ENCODE measurements at places on chromosomes 2 and 18.

GRCh38 chr2:186977433-186978045 is 128.6 kb upstream of the ZSWIM2 start:
- no peak for DNase-seq

DNA sequence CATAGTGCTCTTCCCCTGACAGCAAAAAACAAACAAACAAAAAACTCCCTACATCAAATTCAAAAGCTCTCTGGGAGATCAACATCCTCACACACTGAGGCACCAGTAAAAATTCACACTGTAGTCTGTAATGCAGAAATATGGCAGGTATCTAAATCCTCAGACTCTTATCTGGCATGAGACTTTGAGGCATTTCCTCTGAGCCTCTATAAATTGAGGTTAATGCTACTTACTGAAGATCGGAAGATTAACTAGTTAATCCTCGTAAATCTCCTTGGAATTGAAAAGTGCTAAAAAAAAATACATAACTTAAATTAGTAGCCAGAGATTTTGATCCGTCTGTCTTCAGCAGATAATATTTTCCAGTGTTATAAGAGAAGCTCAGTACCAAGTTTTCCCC is 65.0 kb downstream of the AP1S3 start:
- no peak for DNase-seq

DNA sequence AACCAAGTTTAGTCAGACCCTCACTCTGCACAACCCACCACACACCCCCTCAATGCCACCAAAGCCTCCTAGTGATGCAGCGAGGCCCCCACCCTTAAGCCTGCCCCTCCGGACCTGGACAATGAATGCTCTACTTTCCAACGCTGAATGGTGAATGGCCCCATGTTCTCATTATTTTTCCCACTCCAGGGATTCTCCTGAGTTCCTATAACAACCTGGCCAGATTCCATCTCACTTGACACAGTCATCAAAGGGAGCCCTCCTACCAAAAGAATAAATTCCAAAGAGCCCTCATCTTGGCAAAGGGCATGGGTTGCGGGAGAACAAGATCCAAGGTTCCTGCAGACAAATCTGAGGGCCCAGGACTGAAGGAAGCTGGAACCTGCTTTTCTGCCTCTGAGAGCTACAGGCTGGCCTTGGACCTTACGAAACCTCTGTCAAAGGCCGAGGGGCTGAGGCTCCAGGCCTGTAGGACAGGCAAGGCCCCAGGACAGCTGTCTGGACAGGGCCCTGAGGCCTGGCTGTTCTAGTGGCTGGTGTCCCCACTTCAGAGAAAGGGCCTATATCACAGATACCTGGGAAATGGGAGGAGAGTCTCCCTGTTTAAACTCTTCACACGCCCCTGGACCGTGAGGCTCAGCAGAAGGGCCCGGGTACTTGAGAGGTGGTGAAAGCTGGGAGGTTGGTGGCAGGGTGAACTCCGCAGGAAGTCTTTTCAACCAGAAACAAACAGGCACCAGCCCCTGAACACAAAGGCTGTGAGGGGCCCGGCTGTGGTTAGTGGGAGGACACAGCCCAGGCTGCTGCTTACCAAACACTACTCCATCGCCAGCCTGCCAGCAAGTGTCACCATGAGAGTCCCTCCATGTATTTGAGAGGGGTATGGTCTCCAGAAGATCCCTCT is 27.3 kb downstream of the SFXN5 start:
- no peak for DNase-seq

DNA sequence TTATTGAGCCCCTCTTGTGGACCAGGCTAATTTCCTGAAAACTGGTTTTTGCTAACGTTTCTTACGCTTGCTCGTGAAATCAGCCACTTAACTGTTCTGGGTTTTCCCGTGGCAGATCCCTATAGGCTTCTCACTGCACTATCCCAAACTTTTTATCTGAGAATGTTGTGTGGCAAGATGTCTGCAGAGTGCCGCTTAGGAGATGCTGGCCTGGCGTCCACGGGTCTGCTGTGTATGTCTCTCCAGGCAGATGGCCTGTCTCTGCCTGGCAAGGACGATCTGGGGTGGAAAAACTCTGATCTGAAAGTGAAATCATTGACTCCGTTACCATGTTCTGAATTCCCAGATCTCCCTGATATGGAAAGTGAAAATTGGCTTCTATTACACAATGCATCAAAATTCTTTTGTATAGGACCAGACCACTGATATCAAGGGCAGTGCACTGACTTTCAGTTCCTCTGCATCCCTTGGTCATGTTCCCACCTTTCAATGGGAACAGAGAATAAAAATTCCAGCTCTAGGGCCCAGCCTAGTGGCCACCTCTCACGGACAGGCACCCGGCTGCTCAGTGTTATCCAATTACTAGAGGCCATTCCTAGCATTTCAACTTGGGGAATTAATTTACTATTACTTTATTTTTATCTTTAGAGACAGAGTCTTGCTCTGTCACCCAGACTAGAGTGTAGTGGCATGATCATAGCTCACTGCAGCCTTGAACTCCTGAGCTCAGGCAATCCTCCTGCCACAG is 154.6 kb downstream of the ACOXL start:
- no peak for DNase-seq

- DNase-seq: no peak
These were observed 3.6 kb downstream of the ACP1 start for GRCh38 chr2:268323-268722.

- no peak for DNase-seq
These were observed 6.5 kb downstream of the TMEM37 start for GRCh38 chr2:119438128-119438656.

DNA sequence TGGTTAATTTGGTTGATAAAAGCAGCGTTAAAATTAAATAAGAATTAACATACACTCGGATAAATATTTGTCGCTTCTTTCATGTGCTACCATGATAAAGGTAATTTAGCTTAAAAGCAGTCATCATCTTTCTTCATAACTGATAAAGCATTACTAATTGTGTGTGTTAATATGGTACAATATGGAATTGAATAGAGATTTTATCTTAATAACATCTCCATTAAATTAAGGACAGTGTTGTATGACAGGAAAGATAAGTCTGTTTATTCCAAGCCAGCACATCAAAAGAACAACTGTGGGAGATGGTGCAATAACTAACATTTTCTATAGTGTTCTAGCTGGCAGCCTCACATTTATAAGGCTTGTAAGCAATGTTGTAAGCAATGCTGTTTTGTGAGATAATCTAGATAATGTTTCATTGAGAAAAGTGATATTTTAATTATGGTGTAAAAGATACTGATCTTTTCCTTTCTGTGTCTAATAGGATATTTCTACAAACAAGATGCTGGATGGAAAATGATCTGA is 64.4 kb upstream of the AFF3 start:
- no peak for DNase-seq

GRCh38 chr18:49238433-49239042 is 221.9 kb downstream of the DYM start:
- no peak for DNase-seq

- no peak for DNase-seq
These were observed 964 bp downstream of the ZBTB7C start for GRCh38 chr18:48408111-48408726.

- DNase-seq: no peak
These were observed 772 bp downstream of the RELCH start for GRCh38 chr18:62187543-62188510.

DNA sequence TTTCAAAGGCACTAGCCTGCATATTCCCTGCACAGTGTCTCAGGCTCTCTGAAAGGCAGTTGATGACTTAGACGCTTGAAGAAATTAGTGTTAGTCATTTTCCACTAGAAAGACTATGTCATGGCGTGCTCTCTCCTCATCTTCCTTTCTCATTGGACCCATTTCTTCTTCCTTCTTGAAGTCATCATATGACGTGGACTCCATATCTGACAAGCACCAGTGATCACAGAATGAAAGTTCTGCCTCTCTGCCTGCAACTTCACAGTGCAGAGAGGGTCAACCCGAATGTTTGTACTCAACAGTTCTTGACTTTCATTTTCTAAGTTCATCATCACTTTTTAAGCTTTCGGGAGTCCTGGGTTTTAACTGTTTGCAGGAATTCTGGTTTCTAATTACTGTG is 63.7 kb upstream of the CYRIA start:
- DNase-seq: no peak

DNA sequence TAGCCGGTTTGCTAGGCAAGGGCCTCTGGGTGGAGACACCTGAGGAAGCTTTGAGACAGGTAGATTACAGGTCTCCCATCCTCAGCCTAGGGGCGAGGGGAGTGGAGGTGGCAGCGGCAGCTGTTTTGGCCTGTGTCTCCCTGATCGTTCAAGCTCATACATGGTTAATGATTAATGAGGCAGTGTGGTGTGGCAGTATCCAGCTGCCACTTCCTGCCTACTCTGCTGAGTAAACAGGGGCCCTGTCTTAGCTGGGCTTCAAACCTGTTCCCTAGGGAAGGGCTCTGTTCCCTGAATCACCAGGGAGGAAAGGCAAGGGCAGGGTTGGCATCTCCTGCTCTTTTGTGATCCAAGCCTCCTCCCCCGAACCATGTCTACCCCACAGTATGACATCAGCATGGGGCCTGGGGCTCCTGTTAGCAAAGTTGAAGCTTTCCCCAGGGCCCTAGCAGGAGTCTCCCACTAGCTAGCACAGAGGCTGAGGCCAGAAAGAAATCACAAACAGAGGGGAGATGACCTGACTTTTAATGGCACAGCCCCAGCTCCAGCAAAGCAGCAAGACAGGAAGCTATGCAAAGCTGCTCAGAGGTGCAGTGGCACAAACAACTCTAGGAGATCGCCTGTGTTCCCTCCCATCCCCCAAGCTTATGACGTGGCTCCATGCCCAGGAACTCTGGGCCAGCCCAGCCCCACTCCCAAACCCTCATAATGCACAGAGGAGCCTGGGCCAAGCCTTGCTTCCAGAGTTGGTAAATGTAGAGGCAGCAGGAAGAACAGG is 3.7 kb upstream of the TUBA4B start:
- DNase-seq: no peak

DNA sequence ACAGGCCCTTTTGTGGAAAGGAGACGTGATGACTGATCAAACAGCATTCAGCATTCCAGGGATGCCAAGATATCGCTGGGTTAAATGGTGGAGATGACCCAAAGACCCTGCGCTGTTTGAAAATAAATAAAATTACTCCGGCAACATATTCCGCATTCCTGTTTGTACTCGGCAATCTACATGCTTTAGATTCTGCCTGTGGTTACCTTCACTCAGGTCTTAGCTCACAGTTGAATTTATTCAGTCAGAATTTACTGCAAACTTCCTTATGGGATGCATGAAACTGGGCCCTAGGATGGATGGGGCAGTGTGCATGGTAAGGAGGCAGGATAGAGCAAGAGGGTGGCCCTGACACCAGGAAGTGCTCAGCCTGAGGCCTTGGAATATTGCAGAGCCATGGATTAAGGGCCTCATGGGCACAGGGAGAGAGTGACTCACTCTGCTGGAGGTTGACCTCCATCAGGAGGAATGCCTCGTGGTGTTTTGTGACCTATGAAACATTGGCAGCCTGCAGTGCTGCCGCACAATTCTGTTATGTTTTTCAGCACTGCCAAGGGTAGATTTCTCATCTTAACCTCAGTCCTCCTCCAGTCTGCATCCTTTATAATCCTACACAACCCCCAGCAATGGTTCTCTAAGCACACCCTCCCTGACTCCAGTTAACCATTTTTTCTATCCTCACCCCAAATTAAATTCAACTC is 321.4 kb downstream of the IRS1 start:
- peak; percentile 69 for DNase-seq

DNA sequence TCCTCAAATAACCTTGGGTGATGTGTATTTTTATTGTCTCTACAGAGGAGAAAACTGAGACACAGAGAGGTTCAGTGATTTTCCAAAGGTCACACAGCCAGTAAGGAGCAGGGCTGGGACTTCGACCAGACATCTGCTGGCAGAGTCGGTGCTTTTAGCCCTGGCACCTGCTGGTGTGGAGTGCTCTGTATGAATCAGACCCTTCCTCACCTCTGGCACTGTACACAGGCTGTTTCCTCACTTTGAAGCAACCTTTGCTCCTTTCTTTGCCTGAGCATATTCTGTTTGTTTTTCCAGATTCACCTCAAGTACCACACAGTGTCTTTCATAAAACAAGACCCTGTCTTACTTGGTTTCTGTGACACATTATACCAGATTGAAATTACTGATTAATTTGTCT is 107.9 kb downstream of the DPP10 start:
- no peak for DNase-seq

GRCh38 chr18:37853706-37854105 is 288.1 kb upstream of the CELF4 start:
- no peak for DNase-seq

DNA sequence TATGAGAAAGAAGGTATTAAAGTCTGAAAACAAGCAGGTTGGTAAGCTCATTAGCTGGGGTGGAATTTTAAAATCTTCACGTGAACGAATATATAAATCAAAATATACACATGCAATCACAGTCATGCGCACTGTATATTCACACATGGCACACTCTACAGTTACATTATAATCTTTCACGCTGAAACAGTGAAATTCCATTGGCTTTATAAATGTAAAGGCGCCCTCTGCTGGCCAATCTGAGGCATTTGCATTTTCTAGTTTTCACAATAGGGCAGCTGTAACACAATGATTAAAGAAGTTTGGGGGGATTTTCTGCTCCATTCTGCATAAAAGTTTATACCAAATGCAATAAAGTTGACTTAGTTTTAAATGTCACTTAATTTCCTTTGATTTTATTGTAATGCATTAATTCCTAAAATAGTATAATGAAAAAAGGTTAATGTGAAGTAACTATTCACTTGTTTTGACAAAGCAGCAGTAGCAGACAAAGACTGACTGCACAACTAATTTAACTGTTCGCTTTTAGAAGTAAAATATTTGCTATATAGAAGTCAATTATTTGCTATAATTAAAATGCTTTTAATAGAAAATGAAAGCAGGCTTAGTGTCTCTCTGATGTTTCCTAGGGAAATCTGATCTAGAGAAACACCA is 17.2 kb downstream of the IFIH1 start:
- DNase-seq: no peak

GRCh38 chr2:43294973-43295603 is 68.7 kb upstream of the ZFP36L2 start:
- DNase-seq: no peak

DNA sequence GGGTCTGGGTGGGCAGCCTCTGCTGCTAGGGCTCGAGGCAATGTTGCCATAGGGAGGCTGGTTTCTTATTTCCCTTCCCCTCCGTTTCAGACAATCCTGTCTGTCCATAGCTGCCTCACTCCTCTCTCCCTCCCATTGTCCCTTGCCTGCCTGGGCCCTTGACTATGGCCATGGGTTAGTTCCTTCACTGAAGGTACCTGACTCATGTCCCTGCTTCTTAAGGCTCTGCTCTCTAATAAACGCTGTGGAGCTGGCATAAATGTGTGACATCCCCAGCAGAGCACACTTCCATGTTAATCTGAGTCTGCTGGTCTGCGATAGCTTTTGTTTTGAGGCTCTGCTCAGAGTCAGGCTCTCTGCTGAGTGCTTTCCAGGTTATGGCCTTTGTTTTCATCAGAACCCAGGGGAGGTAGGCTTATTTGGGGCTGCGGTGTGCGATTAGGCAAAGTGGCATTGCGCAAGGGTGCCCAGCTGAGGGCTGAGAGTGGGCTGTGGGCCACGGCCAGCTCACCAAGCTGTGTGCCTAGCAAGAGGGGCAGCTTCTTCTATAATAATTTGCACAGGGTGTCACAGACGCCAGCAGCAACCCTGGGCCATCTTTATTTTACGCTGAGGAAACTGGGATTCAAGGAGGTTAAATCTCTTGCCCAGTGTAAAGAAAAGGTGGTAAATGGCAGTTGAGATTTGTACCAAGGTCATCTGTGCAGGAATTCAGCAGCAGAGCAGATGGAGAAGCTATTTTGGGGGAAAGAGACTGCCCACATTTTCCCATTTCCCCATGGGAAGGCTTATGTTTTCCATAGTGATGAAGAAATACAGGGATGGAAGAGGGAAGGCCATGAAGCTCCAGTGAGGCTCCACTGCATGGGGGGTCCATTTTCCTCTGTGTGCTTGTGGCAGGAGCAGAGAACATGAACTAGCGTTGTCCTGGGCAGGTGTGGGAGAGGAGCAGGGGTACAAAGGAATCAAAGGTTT is 25.6 kb downstream of the MRPL33 start:
- DNase-seq: no peak

Data from BJ (cell line).